Tracheal epithelial cell (primary cell): ENCODE measurements at places on chromosomes 2 and 18. TPM values are rescaled to one million over a fixed set of nuclear protein-coding genes. Genes with fewer than 3 reads are reported as not detected.

ZNF804A gene
- total RNA-seq = not detected in 2 replicates

GPAT2 gene
- 1.5 and 4.8 TPM in 2 replicates for total RNA-seq

GPR35 gene
- total RNA-seq = 0.24 and 0.85 TPM in 2 replicates

MYCN gene
- total RNA-seq = not detected in 2 replicates

AGFG1 gene
- 66.1 and 98.8 TPM in 2 replicates for total RNA-seq

SPR gene
- 23.4 and 38.8 TPM in 2 replicates for total RNA-seq

ST8SIA3 gene
- not detected in 2 replicates for total RNA-seq

KIF1A gene
- total RNA-seq = 0.72 TPM in 1 of 2 replicates, not detected in the other

PPP1R1C gene
- 1.4 and 1.5 TPM in 2 replicates for total RNA-seq
